ENCODE measurements at places on chromosomes 1 and 21.

GRCh38 chr1:3547055-3548005 is 64.0 kb downstream of the MEGF6 start:
- no peak for DNase-seq

DNA sequence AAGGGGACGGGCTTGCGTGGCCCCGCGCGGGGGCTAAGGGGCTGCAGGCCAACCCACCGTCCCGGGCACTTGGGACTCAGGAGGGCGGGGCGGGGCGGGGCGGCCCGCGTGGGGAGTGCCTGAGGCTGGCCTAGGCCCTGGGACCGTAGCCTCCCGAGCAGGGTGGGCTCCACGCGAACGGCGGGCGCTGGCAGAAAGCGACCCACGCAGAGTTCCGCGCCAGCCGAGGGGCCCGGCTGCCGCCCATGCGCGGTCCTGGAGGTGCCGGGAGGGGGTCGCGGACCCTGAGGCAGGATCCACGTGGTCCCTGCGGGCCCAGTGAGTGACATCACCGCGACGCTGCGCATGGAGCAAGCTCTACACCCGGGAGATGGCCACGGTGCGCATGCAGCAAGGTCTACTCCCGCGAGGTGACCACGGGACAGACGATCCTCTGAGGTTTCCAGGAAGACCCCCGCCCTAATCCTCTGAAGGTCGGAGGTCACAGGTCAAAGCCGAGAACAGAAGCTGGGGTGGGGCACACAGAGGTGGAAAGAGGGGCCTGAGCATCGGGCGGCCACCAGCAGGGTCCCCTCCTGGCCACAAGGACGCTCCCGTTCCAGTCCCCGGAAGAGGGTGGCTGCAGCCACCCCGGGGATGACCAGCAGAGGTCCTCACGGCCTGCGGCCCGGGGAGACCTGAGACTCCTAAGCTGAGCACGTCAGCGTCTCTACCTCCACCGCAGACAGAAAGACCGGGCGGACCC is 13.5 kb upstream of the SLC19A1 start:
- no peak for DNase-seq

- no peak for DNase-seq
These were observed 1.1 kb upstream of the S100A9 start for GRCh38 chr1:153356392-153357075.

DNA sequence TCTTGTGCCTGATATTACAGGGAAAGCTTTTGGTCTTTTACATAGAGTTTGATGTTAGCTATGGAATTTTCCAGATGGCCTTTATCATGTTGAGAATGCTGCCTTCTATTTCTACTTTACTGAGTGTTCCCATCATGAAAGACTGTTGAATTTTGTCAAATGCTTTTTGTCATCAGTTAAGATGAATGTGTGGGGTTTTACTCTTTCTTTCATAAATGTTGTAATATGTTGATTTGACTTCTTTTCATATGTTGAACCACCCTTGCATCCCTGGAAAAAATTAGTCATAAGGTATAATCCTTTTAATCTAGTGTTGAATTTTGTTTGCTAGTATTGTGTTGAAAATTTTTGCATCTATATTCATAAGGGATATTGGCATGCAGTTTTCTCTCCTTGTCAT is 16.1 kb upstream of the HOOK1 start:
- no peak for DNase-seq

- no peak for DNase-seq
These were observed 115.1 kb upstream of the JUN start for GRCh38 chr1:58898739-58899586.

DNA sequence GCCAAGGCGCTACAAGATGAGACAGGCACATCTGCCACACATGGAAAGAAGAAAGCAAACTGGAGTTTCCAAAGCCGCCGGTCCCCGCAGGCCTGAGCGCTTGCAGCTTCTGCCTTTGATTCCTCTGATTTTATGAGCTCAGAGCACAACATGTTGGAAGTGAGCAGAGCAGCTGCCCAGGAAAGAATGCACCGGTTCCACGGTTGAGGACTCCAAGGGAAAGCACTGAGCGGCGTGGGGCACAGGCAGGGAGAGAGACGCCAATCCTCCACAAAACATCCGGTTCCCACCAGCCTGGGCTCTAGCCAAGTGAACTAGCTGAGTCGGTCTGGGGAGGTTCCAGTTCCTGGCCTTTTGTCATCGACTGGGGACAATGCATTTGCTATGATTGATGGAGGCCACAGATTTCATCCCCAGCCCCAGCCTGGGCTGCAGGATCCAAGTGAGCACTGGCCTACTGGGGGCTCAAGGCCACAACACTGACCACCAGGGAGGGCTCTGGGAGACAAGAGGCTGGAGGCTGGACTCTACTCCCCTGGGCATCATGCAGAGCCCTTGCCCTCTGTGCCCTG is 253.1 kb upstream of the IRF2BP2 start:
- no peak for DNase-seq

GRCh38 chr1:19073311-19074186 is 117.1 kb upstream of the IFFO2 start:
- no peak for DNase-seq

DNA sequence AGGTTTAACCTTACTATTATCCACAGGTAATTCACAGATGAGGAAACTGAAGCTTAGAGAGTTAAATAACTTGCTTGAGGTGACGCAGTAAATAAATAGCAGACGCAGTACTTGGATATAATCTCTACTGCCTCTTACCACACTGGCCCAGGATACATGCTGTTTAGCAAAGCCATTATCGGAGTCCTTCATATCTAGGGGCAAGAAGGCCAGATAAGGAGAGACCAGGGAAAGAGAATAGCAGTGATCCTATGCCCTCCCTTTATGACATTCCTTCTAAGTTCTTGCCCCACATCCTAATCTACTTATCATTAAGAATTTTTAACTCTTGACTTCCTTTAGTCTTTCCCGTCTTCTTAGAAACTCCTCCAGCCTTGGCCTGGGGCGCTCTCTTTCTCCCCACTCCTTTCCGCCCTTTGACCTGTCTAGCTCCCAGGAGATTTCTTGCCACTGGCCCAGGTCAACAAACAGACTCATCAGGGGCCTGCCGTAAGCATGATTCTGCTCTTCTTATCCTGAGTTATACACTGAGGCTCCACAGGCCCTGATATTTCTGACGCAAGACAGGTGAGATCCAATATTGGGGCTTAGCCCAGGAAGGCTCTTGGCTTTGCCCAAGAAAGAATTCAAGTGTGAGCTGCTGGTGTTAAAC is 11.4 kb upstream of the SLAMF1 start:
- no peak for DNase-seq

GRCh38 chr21:38487901-38488639 is 10.2 kb downstream of the ERG start:
- no peak for DNase-seq

GRCh38 chr1:101139130-101139529 is 97.7 kb upstream of the S1PR1 start:
- no peak for DNase-seq

- no peak for DNase-seq
These were observed 4.2 kb upstream of the NENF start for GRCh38 chr1:212428496-212428895.

GRCh38 chr1:60831780-60832179 is 250.6 kb upstream of the NFIA start:
- DNase-seq: no peak

DNA sequence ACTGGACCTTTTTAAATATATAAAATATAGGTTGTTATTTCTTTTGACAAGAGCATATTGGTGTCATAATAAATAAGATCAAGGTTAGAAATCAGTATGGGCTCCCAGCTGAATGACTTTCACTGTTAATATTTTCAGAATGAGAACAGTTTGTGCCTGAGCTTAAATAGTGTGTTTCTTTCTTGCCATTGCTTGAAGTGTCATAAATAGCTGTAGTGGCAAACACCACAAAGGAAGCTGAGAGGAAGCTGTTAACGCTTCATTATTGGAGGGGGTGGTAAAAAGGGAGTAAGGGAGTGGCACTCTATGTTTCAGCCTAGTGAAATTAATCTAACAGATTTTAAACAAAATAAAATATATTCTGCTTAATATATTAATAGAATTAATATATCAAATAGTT is 1089.8 kb upstream of the NCAM2 start:
- DNase-seq: no peak

GRCh38 chr1:246309247-246309884 is 197.7 kb downstream of the SMYD3 start:
- no peak for DNase-seq

- no peak for DNase-seq
These were observed 73.2 kb downstream of the LRRC8C start for GRCh38 chr1:89705901-89706699.

- DNase-seq: no peak
These were observed 7.9 kb downstream of the SH3BGRL3 start for GRCh38 chr1:26287811-26288210.

GRCh38 chr1:182768963-182769362 is 20.6 kb upstream of the NPL start:
- no peak for DNase-seq

GRCh38 chr1:115041654-115042053 is 12.0 kb downstream of the TSHB start:
- no peak for DNase-seq

- DNase-seq: no peak
These were observed at the start of gene ARHGEF16 for GRCh38 chr1:3453891-3454810. ARHGEF16 (plus strand) TSS chr1:3454665; CDS start chr1:3463085, 8,420 bp downstream.

- DNase-seq: no peak
These were observed 170.4 kb upstream of the SYT6 start for GRCh38 chr1:114323959-114324661.

DNA sequence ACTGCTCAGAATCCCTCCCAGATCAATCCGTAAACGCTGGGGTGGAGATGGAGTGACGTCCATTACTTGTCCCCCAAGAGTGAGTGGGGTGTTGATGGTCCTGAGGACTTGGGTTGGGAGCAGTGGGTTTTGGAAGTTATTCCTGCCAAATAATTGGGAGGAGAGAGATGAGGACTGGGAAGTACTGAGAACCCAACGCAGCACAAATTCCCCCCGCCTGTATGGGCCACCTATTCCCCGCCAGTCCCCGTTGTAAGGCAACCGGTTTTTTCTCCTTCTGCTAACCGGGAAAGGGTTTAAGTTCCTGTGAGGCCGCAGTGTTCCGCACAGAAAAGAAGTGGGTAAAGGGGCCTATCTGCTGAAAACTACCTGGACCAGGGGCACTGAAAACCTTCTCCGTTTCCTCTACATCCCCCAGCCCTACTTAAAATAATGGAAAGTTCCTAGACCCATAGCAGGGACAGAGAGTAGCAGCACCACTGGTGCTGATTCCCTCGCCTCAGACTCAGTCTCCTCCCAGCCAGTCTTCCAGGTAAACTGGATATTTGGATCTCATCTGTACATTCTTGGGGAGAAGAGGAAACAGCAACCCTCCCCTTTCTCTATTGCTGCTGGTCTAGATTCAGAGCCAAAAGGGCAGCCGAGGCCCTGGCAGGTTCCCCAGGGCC is 738 bp downstream of the LURAP1 start:
- DNase-seq: no peak

DNA sequence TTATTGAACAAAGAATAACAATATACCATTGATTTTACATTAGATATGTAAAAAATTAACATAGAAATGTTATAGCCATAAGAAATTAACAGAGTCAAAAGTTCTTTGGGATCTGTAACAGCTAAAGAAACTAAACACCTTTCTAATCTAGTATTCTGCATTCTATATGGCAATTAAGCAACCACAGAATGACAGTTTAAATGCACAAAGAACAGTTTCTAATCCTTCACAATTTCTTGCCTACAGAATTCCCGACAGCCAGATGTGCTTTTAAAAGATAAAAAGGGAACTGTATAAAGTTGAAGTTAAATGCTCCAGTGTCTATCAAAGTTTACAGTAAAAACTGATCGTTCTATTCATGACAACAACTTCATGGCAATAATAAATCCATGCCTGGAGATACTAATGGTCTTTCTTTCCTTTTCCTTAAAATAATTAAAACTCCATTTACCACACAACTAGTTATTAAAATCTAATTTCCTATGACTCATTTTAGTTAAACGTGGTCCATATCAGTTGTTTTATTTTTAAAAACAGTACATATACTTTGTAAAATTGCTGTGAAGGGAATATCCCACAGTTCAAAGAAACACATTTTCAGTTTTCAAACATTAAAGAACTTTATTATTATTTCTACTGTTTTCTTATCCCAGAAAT is 110.2 kb downstream of the EIF4G3 start:
- no peak for DNase-seq

DNA sequence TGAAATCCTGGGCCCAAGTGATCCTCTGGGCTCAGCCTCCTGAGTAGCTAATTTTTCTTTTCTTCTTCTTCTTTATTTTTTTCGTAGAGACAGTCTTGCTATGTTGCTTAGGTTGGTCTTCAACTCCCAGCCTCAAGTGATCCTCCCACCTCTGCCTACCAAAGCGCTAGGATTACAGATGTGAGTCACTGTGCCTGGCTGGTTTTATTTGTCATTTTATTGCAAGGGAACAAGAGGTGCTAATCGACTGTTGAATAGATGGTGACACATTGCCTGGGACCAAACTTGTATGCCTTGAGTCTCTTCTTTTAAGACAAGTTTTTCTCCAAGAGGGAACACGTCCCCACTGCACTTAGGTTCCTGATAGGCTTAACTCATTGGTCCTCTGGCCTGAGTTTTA is 20.0 kb upstream of the KLHDC8A start:
- no peak for DNase-seq

GRCh38 chr1:47187231-47187925 is 2.5 kb downstream of the PDZK1IP1 start:
- no peak for DNase-seq
